COLO829 (cell line): ENCODE measurements at places on chromosomes 16 and 17.

DNA sequence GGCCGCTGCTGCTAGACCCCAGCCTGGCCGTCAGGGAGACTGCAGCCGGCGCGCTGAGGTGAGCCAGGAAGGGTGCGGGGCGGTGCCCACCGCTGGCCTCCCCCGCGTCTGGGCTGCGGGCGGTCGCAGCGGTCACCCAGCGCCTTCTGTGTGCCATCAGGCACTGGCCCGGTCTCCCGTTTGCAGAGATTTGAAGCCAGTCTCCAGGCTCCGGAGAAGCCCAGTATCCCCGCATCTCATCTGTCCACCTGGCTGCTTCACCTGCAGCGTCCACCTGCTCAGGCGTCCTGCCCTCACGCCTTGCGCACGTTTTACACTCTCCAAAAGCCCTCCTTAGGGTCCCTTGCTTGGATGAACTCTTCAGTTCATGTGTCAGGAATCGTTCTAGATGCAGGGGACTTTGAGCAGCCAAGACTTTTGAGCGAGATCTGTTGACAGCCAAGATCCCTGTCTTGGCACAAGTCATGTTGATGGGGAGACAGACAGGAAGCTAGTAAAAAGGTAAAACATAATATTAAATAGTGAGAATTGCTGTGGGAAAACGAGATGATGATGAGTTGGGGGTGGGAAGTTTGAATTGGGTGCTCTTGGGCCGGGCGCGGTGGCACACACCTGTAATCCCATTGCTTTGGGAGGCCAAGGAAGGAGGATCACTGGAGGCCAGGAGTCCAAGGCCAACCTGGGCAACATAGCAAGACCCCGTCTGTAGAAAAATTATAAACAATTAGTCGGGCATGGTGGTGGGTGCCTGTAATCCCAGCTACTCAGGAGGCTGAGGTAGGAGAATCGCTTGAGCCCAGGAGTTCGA, 916 bp downstream of the HEATR3 start:
- DNase-seq = no peak

GRCh38 chr17:50848039-50848438, 12.7 kb downstream of the WFIKKN2 start:
- DNase-seq = no peak

- DNase-seq = no peak
These were observed 3.8 kb downstream of the ARSG start for GRCh38 chr17:68295086-68295485.

GRCh38 chr17:60049936-60050335, 28.8 kb downstream of the HEATR6 start:
- DNase-seq = no peak

DNA sequence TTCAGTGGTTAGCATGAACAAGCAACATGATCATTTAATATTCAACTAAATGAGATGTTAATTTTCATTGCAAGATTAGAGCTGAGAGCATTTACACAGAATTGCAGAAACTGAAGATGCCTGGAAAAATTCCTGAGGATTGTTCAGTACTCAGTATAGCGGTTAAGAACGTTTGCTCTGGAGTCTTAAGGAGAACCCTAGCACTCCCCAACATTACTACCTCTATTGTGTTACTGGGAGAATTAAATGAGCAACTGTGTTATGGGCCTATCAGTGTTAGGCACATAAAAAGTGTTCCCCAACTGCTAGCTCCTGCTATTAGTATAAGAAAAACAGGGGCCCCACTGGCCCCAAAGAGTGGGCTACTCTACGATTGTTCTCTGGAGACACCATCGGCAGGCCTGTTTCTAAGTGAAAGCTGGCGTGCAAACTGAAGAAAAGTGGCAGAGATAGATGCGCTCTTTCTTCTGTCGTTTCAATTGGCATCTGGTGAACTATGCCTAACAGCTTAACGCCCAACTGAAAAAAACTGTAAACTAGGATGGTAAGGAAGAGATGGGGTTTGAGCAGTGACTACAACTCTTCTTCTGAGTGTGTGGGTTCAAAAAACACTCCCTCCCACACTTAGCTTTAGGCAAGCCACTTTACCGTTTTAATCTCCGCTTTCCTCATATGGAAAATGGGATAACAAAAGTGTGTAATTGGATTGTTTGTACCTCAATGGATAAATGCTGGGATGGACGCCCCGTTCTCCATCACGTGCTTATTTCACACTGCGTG, 1.3 kb downstream of the CDR2 start:
- DNase-seq = no peak

- no peak for DNase-seq
These were observed 12.0 kb downstream of the TBC1D24 start for GRCh38 chr16:2486645-2487516.

DNA sequence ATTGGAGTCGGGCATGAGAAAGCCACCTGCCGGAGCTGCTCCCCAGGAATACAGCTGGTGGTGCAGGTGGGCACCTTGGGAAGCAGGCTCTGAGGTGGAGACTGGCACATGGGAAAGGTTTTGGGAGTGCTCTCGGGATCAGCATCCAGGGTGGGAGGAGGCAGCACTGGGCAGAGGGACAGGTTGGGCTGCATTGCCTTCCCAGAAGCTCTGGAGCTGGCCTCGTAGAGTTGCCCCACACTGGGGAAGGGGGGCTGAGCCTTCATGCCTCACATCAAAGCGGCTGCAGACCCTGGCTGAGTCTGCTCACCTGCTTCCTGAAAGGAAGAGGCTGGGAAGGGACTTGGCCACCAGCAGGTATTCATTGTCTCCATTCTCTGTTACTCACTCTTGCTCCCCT, 13.5 kb upstream of the GPRC5B start:
- DNase-seq = no peak

DNA sequence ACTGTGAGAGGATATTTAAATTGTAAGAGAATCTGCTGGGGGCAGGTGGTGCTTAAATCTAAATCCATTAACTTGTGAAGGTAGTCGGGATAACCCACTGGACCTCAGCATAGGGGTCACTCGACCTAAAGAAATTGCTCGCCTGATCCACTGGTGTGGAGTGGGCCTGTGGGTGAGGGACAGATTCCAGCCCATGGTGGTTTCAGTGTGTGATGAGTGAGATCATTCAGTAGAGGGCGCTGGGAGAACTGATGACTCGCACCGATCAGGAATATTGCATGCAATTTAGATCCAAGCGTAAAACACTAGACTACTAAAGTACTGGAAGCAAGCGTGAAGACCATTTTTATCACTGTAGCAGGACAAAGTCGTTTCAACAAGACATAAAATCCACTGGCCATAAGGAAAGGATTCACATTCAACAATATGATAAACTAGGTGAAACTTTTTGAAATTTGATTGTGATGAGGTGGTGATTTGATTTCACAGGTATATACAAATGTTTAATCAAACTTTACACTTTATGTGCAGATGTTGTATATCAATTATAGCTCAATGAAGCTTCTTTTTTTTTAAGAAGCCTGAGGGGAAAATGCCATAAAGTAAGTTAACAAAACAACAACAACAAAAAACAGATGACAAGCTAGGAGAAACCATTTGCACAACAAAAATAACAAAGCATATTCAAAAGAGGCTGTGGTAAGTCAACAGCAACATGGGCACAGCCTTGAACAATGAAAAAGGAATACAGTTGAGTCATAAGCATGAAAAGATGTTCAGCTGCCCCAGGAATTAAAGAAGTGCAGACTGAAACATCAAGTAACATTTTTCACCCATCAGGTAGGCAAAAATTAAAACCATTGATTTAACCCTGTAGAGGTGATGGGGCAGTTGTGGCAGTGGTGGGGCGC, 7.5 kb upstream of the TMEM170A start:
- peak; percentile 63 for DNase-seq

- DNase-seq = no peak
These were observed 81.9 kb upstream of the HNF1B start for GRCh38 chr17:37826497-37827430.

GRCh38 chr16:4071686-4072561, 44.3 kb downstream of the ADCY9 start:
- DNase-seq = no peak

DNA sequence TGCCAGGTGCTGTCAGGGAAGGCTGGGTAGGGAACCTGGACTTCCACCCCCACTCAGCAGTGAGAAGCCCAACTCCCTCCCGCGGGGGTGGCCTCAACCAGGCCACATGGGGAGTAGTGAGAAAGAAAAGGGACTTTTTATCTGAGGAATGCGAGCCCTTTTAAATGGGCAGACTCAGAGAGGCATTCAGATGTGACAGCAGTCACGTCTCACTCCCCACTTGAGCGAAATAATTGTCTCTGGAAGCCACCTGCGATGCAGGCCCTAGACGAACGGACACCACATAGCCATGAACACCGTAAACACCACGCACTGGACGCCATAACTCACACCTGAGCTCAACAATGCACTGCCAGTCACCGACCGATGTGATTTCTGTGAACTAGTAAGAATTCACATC, 11.9 kb upstream of the CD300E start:
- DNase-seq = no peak

- no peak for DNase-seq
These were observed 1.1 kb upstream of the THRA start for GRCh38 chr17:40061609-40062038.

- no peak for DNase-seq
These were observed 199.9 kb downstream of the MAF start for GRCh38 chr16:79400462-79401149.

- no peak for DNase-seq
These were observed 162.3 kb downstream of the ABCA8 start for GRCh38 chr17:68792873-68793272.

- DNase-seq = no peak
These were observed 219.0 kb downstream of the FTO start for GRCh38 chr16:53922807-53923571.

DNA sequence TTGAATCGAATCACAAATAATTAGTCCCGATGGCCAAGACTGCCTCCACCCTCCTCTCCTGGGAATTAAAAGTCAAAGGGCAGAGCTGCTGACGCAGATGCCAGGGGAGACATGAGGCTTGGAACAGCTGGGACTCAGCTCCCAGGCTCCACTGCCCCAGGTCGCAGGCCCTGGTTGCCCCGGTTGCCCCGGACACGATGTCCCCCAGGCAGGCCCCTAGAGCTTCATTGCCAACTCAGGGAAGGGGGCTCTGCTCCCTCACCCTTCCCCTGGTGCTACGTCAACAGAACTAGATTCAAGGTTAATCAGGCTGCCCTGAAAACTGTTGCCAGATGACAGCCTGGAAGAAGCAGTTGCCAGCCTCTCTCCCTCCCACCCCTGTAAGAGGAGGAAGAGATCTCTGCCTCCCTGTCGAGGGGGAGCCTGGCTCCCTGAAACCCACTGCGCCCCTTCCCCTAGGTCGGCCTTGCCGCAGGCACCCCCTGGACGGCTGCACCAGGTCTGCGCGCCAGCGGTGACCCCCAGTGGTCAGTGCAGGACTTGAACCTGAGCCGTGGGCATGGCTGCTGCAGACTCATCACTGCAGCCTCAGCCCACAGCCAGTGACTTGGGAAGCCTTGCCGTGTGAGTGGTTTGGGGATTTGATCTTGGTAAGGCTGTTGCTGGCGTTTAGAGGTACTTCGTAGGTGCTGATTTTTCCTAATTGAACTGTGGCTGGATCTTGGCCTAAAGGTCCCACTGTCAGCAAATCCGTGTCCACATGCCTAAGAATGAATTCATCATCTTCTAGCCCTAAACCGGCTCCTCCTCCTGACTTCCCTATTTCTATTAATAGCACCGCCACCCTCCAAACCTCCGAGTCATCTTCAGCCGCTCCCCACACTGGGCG, 84.1 kb upstream of the TOB1 start:
- peak; percentile 40 for DNase-seq

GRCh38 chr17:78998311-78999055, 11.1 kb downstream of the CANT1 start:
- no peak for DNase-seq

DNA sequence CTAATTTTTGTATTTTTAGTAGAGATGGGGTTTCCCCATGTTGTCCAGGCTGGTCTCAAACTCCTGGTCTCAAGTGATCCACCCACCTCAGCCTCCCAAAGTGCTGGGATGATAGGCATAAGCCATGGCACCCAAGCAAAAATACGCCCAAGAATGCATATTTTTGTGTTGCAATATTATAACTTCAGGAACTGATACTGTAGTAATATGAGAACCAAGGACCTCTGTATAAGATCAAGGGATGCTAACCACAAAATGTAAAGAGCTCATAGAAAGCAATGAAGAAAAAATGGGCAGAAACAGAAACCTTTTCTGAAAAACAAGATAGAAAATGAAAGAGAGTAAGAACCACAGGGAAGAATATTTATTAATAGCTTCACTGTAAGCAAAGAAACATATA, 183.6 kb upstream of the RPL38 start:
- DNase-seq = no peak

GRCh38 chr16:88200896-88201185, 181.9 kb upstream of the ZNF469 start:
- DNase-seq = no peak

DNA sequence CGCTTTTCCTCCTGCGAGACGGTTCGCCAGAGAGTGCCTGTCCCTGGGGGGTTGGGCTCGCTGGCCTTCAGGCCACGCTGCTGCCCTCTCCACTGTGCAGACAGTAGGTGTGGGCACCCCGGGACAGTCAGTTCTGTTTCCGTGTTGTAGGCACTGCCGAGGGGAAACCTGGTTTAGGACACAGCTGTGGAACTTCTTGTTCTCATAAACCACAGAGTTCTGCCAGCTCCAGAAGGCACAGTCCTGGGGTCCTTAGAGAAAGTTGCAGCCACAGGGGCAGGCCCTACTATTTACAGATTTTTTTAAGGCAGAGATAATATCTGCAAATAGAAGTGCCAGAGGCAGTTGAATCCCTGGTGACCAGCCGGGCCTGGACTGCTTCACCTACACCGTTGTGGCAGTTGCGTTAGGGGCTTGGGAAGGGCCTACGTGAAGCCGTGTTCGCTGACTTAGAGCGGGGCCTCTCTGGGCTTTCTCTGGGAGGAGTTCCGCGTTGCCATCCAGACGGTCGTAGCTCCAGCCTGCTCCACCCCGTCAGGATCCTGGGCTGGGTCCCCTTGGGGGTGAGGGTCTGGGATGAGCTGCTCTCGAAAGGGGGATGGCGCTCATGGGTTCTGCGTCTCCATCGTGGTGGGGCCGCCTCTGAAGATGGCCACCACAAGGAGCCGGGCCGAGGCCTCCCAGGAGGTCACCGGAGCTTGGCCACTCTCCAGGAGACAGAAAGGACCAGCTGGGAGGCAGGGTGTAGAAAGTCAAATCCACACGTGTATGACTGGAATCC, 126.3 kb downstream of the BANP start:
- no peak for DNase-seq

- no peak for DNase-seq
These were observed at the start of gene MYH11 for GRCh38 chr16:15856901-15857698. Gene MYH11 (minus strand): TSS chr16:15857028. CDS start chr16:15838252, 18,776 bp downstream.

GRCh38 chr17:13266606-13267005, 248.8 kb upstream of the ELAC2 start:
- DNase-seq = no peak

GRCh38 chr16:87993901-87994300, 42.7 kb downstream of the BANP start:
- no peak for DNase-seq

DNA sequence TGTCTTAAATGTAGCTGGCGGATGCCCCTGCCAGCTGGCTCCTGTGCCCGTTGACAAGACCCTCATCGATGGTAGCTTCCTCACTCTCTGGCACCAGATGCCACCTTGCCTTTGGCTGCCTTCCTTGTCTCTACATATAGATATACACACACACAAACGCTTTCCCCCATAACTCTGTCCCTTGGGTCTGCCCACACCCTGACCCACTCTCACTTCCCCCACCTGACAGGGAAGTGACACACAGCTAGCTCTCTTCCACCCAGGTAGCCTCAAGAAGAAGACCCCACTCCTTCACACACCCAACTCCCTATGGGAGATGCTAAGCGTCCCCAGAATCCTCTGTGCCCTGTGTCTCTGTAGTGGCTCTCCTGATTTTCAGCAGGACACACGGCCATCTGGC, 25.6 kb downstream of the JUP start:
- no peak for DNase-seq
